ENCODE measurements at places on chromosomes 1 and 21. TPM values are rescaled to one million over a fixed set of nuclear protein-coding genes. Genes with fewer than 3 reads are reported as not detected.

The TMEM200B gene
- 13.3 TPM for total RNA-seq

The FBXO2 gene
- 5.6 TPM for total RNA-seq

The ANXA9 gene
- total RNA-seq: 3.5 TPM

DNA sequence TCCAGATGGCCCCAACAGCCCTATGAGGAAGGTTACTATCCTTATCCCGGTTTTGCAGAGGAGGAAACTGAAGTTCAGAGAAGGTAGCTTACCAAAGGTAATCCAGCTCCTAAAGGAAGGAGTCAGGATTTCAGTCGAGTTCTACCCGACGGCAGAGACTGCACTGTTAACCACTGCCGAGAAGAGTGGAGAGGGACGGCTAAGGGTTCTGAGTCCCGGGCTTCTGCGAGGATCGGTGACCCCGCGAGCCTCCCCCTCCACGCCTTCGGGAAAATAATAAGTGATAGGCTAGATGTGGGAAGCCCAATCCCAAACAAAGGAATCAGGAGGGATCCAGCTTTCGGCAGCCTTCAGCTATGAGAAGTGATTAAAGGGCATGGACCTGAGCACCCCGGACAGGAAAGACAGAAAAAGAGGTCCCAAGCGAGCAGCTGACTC lies 587 bp downstream of the TMEM53 start:
- DNase-seq: no peak
- H3K27me3 ChIP-seq: no peaks in the 10 kb centered on the region
- peak overlapping the region; percentile 93 for H3K4me3 ChIP-seq
- peaks cover 2% of the 10 kb centered on the region for H3K36me3 ChIP-seq
- H3K27ac ChIP-seq: peak overlapping the region; percentile 97
- H3K4me1 ChIP-seq: peaks cover 15% of the 10 kb centered on the region

GRCh38 chr21:31509194-31510017 lies 150.1 kb upstream of the SOD1 start:
- H3K27ac ChIP-seq: no peak overlapping the region
- no peak overlapping the region for H3K4me3 ChIP-seq
- no peaks in the 10 kb centered on the region for H3K27me3 ChIP-seq
- no peaks in the 10 kb centered on the region for H3K36me3 ChIP-seq
- no peak for DNase-seq

DNA sequence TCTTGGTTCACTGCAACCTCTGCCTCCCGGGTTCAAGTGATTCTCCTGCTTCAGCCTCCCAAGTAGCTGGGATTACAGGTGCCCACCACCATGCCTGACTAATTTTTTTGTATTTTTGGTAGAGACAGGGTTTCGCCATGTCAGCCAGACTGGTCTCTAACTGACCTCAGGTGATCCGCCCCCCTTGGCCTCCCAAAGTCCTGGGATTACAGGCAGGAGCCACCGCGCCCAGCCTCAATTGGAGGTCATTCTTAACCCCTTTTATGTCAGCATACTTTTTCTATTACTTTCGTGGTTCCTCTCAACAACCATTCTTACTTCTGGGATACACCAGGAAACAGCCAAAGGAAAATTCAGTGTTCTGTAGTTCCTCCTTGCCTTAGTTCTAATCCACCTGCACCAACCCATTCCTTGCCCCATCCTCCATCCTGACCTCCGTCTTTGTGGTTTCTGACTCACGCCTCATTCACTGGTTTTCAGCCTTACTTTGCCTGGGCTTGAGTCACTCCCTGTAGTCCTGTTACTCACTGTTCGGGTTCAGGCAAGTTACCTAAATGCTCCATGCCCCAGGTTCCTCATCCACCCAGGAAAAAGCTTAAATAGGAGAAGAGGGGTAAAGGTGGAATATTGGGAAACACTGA lies 12.9 kb upstream of the BCL10 start:
- H3K36me3 ChIP-seq: no peaks in the 10 kb centered on the region
- no peak overlapping the region for H3K4me3 ChIP-seq
- H3K4me1 ChIP-seq: no peaks in the 10 kb centered on the region
- H3K27me3 ChIP-seq: peaks cover 4% of the 10 kb centered on the region
- DNase-seq: no peak
- H3K27ac ChIP-seq: no peak overlapping the region

DNA sequence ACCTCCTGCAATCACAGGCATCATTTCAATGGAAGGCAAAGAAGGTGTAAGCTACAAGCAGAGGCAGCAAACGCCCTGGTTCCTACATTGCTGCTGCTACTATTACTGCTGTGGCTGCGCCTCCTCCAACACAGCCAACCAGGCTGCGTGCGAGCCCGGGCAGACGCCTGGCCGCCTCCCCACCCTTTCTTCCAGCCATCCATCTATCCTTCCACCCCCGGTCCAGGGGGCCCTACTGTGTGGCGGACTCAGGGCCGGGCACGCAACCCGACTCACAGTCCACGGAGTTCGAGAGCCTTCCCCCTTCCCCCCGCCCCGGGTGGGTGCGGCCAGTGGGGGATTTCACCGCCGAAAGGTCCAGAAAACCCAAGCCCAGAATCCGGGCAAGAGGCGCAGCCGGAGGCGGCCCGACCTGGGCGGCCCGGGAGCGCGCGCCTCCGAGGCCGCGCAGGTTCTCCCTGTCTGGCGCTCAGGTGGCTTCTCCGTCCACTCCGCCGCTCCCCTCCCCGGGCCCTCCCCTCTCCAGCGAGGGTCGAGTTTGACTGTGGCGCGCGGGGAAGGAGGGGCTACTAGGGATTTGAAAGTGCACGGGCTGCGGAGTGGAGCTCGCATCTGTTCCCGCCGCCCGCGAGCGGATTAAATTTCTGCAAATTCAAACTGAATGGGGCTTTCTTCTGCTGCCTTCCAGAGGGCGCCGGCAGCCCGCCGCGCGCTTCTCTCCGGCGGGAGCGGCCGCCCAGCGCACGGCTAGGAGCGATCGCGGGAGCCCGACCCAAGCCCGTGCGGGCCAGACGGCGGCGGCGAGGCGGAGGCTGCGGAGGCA lies at the start of gene HUNK:
Gene HUNK (plus strand): TSS at position 569 of the 823 bp plus-strand sequence. CDS start 655 bp downstream, outside the sequence.
- H3K27ac ChIP-seq: peak within 1 kb of the TSS; percentile 98
- peaks cover 10% of the 10 kb centered on the region for H3K27me3 ChIP-seq
- peak; percentile 80 for DNase-seq
- H3K4me1 ChIP-seq: peaks cover 42% of the 10 kb centered on the region
- peak within 1 kb of the TSS; percentile 87 for H3K4me3 ChIP-seq

GRCh38 chr1:31460027-31460426 lies 47.0 kb downstream of the SERINC2 start:
- no peaks in the 10 kb centered on the region for H3K4me1 ChIP-seq
- no peaks in the 10 kb centered on the region for H3K27me3 ChIP-seq
- no peak overlapping the region for H3K4me3 ChIP-seq
- no peak overlapping the region for H3K27ac ChIP-seq
